Endothelial cell (in vitro differentiated cells): ENCODE measurements at places on chromosomes 3 and 15.

GRCh38 chr15:32722136-32722535 is 4.3 kb downstream of the GREM1 start:
- no peak for DNase-seq

GRCh38 chr15:57506422-57506821 is 85.3 kb upstream of the MYZAP start:
- no peak for DNase-seq

DNA sequence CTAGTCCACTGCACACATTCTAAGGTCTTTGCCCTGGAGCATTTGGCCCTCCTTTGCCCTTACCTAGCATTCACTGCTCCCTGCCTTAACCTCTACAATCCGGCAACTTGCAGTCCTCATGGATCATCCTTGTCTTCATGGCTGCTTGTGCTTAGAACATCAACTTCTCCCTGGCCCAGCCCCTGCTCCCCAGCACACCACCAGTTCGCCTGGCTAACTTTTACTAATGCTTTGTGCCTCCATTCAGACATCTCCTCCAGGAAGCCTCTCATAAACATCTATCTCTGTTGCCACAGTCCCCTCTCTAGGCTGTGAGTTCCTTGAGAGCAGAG is 57.1 kb downstream of the AAGAB start:
- DNase-seq = no peak

DNA sequence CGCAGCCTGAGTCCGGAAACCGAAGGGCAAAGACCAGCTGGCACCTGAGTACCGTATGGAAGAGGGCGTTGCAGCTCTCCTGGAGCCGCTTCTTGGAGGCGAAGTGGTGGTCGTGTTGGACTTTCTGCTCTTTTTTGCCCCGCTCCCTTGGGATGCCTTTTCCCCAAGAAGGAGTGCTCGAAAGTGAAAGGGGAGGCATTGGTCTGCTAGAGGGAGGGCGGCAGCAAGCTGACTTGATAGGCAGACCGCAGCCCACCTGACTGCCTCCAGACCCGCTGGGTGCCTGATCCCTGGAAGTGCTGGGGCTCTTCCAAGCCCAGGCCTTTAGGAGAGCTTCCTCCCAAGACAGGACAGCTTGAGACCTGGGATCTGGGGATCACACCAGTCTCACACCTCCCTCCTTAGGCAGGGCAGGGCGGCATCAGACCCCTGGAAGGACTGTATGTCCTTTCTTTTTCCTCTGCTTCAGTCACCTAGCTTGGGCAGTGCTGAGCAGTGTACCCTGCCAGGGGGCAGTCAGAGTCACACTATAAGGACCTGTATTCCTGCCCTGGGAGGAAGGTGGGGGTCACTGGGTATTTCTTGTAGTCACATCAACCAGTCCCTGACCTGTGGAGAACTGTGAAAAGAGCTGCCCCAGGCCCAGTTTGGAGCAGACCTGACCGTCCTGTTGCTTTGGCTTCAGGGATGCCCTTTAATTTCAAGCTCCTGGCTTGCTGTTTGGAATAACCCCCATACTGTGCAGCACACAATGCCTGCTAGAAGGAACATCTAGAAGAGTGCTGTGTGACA is 2.1 kb downstream of the ACVR2B start:
- no peak for DNase-seq

GRCh38 chr15:25180606-25181292 is 226.0 kb downstream of the SNRPN start:
- no peak for DNase-seq

- DNase-seq = no peak
These were observed 13.9 kb upstream of the USP3 start for GRCh38 chr15:63490345-63491034.

GRCh38 chr3:53592862-53593261 is 98.5 kb downstream of the CACNA1D start:
- DNase-seq = no peak

GRCh38 chr15:100114100-100114499 is 227.7 kb downstream of the ADAMTS17 start:
- DNase-seq = no peak

- DNase-seq = no peak
These were observed 98.9 kb upstream of the ST8SIA2 start for GRCh38 chr15:92294759-92295158.

GRCh38 chr3:152071924-152072323 is 196.8 kb upstream of the MBNL1 start:
- DNase-seq = peak; percentile 3

GRCh38 chr15:49320351-49320750 is 102.7 kb upstream of the FGF7 start:
- no peak for DNase-seq

GRCh38 chr3:39870706-39871105 is 61.3 kb downstream of the MYRIP start:
- no peak for DNase-seq

GRCh38 chr15:42359249-42359648 is at the start of gene CAPN3:
CAPN3 (plus strand) TSS chr15:42359501; CDS start chr15:42359806, 305 bp downstream.
- DNase-seq = no peak

DNA sequence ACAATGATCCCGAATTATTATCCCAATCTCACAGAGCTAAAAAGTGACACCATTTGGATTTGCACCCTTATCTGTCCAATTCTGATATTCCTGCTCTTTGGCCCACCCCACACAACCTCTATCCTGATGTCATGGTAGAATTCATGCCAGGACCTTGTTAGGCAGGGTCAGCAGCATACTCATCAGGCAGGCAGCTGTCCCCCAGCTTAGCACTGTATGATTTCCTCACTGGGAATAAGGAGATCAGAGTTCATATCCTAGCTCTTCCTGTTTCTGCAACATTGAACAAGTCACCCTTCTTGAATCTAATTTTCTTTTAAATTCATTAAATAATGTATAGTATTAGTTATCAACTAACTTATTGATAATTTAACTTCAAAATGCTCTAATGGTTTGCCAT is 12.0 kb upstream of the C3orf80 start:
- DNase-seq = no peak

- no peak for DNase-seq
These were observed 3.0 kb upstream of the LDHAL6B start for GRCh38 chr15:59203657-59204056.

GRCh38 chr3:126135406-126136076 is 44.8 kb downstream of the ALDH1L1 start:
- no peak for DNase-seq

GRCh38 chr3:21585216-21585740 is 165.7 kb downstream of the ZNF385D start:
- DNase-seq = no peak

- DNase-seq = no peak
These were observed 62.3 kb upstream of the ARL8B start for GRCh38 chr3:5059782-5060181.

- DNase-seq = no peak
These were observed 1015.9 kb downstream of the OTOL1 start for GRCh38 chr3:162512488-162512887.

- no peak for DNase-seq
These were observed 55.6 kb downstream of the TMEM45A start for GRCh38 chr3:100548053-100548452.

- DNase-seq = no peak
These were observed 466.7 kb downstream of the MECOM start for GRCh38 chr3:169196789-169197188.
